Stimulated activated CD4-positive, alpha-beta T cell treated with anti-CD3 and anti-CD28 coated beads, Interleukin-4, amount 100 ng/mL, for 48 hours (primary cell): ENCODE measurements at places on chromosomes 13 and 19.
A peak's percentile ranks its signal among the peaks of the same experiment; 100 is the strongest.

DNA sequence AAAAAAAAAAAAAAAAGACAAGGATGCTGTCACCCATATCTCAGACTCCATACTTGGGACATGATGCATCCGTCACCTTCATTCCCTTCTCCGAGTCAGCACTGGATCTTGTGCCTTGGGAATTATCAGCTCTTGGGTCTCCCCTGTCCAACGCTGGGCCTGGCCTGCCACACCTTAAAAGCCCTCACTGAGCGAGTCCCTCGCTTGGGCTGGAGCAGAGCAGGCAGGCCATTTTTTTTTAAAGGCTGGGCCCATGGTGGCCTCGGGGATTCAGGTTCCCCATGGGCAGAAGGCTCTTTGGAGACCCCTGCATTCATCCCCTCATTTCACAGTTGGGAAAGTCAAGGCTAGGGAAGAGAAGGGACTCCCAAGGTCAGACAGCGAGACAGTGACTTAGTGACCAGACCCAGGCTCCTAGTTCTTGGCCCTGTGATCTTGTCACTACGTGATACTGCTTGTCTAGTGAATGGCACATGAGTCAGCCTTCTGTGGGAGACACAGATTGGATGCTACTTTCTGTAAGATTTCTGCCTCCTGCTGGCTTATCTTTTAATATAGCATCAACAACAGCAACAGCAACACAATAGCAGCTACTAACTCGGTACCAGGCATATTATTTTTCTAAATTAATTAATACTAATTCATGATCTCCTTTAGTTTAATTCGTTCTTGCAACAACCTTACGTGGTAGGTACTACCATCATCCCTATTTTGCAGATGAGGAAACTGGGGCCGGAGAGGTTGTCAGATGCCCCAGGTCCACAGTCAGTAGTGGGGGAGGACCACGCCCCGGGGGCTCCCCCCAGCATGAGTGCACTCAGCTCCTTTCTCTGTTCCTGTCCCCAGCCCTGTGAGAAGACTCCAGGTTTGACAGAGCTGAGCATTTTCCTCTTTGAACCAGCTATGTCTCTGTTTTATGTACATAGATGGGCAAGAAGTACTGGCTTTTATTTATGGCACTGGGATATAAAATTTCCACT lies 27.4 kb upstream of the ZNF536 start:
- DNase-seq: no peak

- no peak for DNase-seq
Observed at GRCh38 chr13:93398167-93399035, 171.8 kb downstream of the GPC6 start.

GRCh38 chr13:94119360-94119936 lies 360.0 kb downstream of the DCT start:
- no peak for DNase-seq

- DNase-seq: peak; percentile 71
Observed at GRCh38 chr13:77697217-77698103, at the start of gene SLAIN1. SLAIN1 (plus strand) TSS chr13:77697687; CDS start chr13:77697914, 227 bp downstream.

- DNase-seq: no peak
Observed at GRCh38 chr13:45060062-45060461, 60.2 kb upstream of the GTF2F2 start.

- DNase-seq: no peak
Observed at GRCh38 chr13:75443356-75443958, 38.5 kb downstream of the TBC1D4 start.

GRCh38 chr13:50255639-50256038 lies 240.4 kb downstream of the KCNRG start:
- DNase-seq: no peak

DNA sequence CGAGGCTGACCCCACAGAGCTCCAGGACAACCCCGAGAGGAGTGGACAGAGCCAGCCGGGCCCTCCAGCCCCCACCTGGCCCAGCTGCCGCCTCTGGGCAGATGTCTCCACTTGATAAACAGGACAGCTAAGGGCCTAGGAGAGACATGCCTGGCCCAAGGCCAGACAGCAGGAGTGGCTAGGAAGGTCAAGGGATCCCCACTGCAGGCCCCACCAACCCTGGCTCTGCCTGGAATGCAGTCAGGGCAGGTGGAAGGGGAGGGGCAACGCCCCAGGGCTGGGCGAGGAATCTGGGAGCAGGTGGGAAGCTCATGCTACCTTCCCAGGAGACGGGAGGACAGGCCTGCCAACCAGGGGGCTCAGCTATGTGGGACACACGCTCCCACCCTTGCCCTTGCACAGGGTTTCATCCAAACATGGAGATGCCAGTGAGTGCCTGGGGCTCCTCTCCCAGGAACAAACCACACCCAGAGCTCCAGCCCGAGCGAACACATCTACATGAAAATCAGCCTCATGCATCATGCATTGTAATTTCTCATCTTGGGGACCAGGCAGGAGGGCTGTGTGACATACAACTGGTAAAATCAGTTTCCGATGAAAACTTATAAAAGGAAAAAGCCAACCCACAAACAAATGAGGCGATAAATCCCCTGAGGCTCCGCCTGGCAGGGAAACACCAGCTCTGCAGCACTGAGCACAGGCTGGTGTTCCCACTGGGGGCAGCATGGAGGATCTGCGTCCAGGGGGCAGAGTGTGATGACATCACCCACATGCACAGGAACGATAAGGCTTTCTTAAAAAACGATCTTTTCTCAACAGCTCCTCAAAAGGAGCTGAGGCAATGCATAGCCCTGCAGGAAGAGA lies 25.0 kb downstream of the SH3GL1 start:
- no peak for DNase-seq

- DNase-seq: no peak
Observed at GRCh38 chr19:1360818-1361461, 22.8 kb upstream of the NDUFS7 start.

DNA sequence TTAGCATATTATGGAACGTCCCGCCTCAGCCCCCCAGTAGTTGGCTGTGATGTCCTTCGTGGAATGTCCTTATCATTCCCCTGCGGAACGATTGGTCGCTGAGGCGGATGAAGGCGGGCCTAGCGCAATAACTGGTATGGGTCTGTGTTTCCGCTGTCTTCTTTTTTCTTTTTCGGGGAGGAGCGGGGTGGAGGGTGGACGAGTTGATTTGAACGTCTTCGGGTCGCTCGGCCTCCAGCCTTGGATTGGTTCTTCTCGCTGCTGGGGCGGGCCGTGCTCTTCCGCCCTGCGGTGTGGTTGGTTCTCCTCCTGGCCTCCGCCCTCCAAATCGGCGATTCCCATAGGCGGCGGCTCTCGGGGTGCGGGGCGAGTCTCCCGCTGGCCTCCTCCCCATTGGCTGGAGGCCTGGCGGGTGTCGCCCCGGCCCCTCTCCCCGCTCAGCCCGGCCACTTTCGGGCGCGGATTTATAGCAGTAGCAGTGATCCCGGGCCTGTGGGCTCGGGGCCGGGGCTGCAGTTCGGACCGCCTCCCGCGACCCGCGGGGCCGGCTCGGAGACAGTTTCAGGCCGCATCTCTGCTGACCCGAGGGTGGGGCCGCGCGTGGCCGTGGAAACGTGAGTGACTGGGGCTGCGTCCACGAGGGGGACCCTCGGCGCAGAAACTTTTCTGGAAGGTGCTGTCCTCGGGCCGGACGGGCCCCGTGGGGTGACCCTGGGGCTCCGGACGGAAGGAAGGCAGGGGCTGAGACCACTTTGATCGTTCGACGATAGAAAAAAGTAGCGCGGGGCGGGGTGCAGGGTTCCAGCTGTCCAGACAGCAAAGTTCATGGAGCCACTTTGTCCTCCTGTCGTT lies 2.1 kb downstream of the ING1 start:
- DNase-seq: peak; percentile 94

- peak; percentile 92 for DNase-seq
Observed at GRCh38 chr13:99200432-99201167, at the start of gene UBAC2. UBAC2 (plus strand) TSS chr13:99200854; CDS start chr13:99200909, 55 bp downstream.

DNA sequence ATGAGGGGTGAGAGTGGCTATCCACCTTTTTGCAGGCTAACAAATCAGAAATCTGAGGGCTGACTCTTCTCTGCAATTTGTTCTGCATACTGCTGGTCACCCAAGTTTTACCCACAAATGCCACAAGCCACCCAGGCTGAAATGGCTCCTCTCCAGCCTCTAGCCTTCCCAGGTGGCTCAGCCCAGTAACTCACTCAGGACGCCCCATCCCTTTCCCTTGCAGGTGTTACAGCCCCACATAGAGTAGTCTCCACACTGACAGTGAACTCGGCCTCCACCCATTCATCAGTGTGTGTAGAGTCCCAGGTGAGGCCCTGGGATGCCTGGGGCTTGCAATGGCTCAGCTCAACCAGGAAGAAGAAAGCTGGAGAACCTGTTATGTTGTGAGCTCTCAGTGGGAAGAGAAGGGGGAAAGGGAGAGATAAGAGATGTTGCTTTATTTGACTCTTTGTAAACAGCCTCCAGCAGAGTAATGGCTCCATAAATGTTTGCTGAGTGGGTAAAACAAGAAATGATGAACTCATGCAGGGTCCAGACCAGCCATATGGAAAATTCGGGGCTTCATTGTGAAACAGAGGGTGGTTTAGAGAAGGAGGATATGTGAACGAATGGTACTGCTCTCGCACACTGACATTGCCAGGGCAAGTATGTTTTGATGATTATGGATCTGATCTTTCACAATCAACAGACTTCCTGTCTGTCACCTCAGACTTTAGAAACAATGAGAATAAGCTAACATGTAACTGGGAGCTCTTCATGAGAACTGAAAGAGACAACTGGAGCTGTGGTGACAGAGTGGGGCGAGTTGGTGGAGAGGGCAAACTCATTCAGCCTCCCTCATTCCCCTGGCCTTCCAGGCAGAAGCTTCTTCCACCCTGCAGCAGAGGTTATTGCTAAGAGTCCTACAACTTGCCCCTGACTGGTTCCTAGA lies 74.2 kb upstream of the RFC3 start:
- no peak for DNase-seq

- no peak for DNase-seq
Observed at GRCh38 chr13:42762251-42762650, 19.1 kb upstream of the FAM216B start.

DNA sequence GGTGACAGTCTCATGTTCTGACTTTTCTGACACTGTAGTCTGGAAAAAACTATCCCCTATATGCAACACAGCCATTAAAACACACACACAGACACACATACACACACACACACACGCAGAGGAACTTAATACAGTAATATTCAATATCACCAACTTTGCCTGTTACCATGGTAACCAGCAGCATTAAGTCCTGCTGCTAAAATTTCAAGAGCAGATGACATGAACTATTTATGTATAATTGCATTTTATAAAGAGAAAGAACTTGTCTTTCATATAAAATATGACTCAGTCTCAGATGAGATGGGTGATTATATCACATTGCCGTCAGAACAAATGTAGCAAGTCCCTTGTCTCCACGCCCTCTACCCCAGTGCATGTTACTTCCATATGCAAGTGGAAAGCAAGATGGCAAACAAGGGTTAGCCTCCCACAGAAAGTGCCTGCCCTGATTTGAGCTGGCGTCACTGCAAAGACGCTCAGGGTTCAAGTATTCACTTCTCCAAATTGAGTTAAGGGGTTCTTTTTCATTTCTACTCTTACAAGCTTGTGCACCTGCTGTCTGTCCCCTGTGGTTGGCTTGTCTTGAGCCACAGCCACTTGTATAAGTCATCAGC lies 576.8 kb downstream of the UQCRFS1 start:
- DNase-seq: no peak

- no peak for DNase-seq
Observed at GRCh38 chr19:30722761-30723160, 350.6 kb downstream of the ZNF536 start.

GRCh38 chr19:42216653-42217519 lies 591 bp downstream of the DEDD2 start:
- peak; percentile 27 for DNase-seq
